Activated CD4-positive, alpha-beta T cell treated with anti-CD3 and anti-CD28 coated beads for 36 hours (primary cell): ENCODE measurements at places on chromosomes 16 and 17. TPM values are rescaled to one million over a fixed set of nuclear protein-coding genes. Genes with fewer than 3 reads are reported as not detected.

Gene MYH2
- not detected for total RNA-seq

Gene SLC4A1
- not detected for total RNA-seq

Gene KRTAP1-5
- total RNA-seq: not detected

Gene C16orf74
- 0.25 TPM for total RNA-seq

Gene ABCC12
- not detected for total RNA-seq

Gene MYO15A
- 1.1 TPM for total RNA-seq

GRCh38 chr17:60659156-60659555, 18.5 kb upstream of the BCAS3 start:
- DNase-seq: no peak

GRCh38 chr17:68351395-68351794, 60.1 kb downstream of the ARSG start:
- no peak for DNase-seq

DNA sequence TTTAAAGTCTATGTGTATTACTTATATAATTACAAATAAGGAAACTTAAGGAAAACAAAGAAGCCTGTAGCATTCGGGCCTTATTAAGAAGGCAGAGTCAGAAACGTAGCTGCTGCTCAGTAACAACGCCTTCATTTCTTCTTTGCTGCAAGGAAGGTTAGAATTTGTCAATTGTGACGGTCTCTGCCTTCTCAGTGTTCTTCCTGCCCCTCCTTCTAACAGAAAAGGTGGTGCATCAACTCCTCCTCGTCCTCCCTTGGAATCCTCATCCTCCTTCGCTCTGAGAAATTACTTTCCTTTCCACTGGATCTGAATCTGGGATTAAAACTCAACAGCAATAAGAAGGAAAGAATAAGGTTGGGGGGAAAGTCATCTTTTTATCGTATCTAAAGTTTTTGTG, 63.0 kb downstream of the VPS53 start:
- no peak for DNase-seq

GRCh38 chr17:82668024-82668630, 19.9 kb upstream of the WDR45B start:
- no peak for DNase-seq

- peak; percentile 26 for DNase-seq
Measured at GRCh38 chr17:36118477-36119353, 15.1 kb downstream of the CCL4 start.

- no peak for DNase-seq
Measured at GRCh38 chr16:84889066-84889465, 69.3 kb downstream of the CRISPLD2 start.

GRCh38 chr16:48596326-48596725, 13.7 kb downstream of the N4BP1 start:
- peak; percentile 76 for DNase-seq

DNA sequence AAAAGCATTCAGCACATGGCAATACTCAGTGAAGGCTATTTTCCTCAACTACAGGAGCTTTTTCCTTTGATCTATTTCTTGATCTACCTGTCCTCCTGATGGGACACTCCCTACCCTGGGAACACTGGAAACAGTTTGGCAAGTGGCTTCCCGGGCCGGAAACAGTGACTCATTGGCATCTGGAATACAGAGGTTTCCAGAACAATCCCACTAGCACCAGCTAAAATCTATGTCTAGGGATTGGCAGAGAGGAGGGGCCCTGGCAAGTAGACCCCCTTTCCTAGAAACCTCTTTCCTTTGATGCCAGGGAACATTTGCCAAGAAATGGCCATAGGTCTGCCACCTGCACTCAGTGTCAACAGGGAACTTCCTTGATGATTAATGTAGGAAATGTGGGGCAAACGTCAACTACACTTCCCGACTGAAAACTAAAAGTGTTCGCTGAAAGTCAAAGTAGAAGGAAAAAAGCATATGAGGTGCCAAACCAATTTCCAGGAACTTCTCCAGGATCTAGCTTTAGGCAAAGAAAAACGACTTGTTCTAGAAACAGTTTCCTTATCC, 30.4 kb upstream of the FBXW10B start:
- no peak for DNase-seq

- DNase-seq: no peak
Measured at GRCh38 chr17:13595599-13595899, 6.2 kb downstream of the HS3ST3A1 start.

DNA sequence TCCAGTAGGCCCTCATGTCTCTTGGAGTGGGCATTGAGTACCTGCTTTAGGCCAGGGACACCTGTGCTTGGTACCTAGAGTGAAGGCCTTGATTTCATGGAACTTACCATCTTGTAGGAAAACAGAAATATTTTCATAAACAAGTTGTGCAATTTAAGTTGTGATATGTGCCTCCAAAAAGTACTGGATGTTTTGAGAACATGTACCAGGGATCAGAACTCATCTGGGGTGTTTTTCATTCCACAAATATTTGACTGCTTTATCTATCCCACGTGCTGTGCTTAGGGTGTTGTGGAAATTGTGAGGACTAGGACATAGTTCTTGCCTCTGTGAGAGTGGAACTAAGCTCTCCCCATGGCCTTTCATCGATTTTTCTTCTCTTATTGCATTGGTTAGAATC, 8.8 kb downstream of the NKD1 start:
- no peak for DNase-seq

DNA sequence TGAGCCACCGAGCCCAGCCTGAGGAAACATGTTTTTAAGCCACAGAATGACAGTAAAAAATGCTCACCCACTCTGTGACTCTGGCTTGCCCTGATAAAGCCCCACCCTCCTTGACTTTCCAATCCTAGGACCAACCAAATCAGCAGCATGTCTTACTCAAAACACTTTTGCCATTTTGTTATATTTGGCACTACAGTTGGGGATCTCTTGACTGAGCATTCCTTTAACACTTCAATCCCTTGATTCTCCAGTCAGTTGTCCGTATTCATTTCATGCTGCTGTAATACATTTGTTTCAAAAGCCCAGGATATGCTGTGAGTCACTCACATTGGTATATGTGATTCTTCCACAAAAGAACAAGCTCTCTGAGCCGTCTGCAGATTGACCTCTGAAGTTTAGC, 8.2 kb downstream of the MYH3 start:
- DNase-seq: no peak

- DNase-seq: no peak
Measured at GRCh38 chr17:45846223-45846622, 1.5 kb downstream of the SPPL2C start.

DNA sequence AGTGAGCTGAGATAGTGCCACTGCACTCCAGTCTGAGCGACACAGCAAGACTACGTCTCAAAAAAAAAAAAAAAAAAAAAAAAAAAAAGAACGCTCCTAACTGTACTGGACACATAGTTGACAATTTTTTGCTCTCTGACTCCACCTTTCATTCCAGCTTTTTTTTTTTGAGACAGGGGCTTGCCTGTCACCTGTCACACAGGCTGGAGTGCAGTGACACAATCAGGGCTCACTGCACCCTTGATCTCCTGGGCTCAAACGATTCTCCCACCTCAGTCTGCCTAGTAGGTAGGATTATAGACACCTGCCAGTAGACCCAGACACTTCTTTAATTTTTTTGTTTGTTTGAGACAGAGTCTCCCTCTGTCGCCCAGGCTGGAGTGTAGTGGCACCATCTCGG, 2.6 kb upstream of the CRLF3 start:
- no peak for DNase-seq

DNA sequence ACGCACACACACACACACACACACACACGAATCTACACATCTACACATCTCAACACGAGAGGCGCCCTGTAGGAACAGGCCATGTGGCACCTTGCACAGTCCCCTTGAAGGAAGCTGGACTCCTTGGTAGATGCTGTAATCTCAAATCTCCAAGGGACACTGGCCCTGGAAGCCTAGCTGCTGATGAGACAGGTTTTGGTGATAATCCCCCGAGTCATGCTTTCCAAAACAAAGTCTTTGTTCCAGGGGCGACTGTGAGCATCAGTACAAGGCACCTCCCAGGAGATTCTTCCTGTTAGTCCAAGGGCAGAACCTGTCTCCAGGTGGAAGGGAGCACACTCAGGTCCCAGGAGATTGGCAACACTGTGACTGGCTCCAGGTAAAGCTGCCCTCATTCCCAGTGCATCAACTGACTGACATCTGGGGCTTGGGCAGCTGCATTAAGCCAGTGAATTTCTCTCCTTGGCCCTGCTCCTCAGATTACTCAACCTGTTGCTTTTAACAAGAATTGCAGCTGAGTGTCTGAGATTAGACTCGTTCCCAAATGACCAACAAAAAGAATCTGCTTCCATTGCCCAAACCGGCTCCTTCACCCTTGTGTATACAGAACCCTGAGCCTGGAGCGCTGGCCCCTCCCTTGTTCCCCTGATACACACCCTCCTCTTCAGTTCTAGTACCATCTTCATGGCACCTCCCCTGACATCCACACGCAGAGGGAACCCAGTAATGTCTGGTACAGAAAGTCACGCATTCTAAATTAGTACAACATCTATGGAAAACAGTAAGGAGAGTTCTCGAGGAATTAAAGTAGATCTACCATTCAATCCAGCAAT, 13.9 kb upstream of the TNRC6C start:
- no peak for DNase-seq

- DNase-seq: no peak
Measured at GRCh38 chr16:80831039-80831438, 26.6 kb upstream of the CDYL2 start.

DNA sequence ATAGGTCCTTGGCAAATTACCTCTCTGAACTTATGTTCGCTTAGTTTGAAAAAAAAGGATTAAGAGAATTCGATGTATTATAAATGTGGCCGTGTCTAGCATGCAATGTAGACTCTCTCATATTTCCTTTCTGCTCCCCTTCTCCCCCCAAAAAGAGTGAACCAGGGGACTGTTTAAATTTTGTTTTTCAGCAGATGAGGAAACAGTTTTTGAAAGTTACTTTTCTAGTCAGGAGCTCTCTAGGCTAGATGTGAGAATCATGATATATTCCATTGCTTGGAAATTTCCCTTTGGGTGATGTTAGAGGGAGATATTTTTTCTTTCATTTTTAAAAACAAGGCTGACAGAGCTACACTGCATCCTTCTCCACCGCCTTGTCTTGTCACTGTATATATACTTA, 1.1 kb upstream of the CDC27 start:
- no peak for DNase-seq

GRCh38 chr17:73272906-73273218, 11.2 kb upstream of the CPSF4L start:
- DNase-seq: no peak

GRCh38 chr17:65254166-65254565, 117.0 kb downstream of the RGS9 start:
- no peak for DNase-seq

- no peak for DNase-seq
Measured at GRCh38 chr16:55364811-55365210, 40.8 kb downstream of the IRX6 start.

DNA sequence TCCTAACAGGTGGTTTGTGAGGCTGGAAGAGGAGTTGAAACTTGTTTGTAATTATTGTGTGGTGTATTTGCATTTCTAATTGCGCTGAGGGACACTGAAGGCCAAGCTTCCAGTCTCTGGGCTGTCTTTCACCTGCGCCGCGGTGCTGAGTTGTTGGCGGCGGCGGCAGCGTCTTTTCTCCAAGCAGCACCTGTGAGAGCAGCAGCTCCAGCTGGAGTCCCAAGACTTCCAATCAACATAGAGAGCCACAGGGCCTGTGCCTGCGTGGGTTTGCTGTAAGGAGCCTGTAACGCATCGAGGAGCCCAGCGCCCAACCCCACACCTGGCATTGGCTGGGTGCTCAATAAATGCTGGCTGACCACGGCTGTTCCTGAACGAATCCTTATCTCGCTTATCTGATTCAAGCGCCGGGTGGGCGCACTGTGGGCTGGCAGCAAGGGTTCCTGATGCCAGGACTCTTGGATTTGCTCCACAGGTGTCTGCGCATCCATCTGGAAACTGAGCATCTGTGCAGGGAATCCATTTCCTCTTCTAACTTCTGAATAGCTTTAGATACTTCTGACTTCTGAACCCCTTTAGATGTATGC, 138.1 kb downstream of the ASIC2 start:
- DNase-seq: no peak

DNA sequence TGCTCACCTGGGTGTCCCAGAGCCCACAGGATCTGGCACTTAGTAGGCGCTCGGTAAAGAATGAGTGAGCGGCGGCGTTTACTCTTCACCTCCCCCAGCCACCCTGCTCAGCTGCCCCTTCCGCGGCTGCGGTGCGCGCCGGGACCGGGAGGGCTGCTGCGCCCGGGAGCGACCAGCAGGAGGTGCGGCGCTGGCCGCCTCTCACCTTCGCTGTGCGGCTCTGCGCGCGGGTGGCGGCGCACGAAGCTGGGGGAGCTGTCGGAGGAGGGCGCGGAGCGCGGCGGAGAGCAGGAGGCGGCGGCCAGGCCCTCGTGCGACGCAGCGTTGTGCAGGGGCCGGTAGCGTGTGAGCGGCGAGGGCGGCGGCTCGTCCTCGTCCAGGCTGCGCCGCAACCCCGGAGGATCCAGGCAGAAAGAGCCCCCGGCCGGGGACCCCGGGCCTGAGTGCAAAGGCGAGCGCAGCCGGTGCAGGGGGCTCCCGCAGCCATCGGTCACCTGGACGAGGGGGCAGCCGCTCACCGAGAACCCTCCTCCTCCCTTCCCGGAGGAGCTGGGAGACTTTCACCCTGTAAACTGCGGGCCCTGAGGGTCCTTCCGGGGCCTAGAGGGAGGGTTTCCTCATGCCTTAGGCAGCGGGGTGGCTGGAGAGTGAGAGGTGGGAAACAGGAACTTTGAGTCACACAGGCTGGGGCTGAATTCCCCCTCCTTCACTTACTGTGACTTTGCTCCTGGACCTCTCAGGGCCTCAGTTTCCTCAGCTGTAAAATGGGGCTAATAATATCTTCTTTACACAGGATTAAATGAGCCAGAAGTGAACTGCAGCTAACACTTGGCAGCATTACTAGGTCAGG, 12.5 kb downstream of the SAMD14 start:
- peak; percentile 83 for DNase-seq

DNA sequence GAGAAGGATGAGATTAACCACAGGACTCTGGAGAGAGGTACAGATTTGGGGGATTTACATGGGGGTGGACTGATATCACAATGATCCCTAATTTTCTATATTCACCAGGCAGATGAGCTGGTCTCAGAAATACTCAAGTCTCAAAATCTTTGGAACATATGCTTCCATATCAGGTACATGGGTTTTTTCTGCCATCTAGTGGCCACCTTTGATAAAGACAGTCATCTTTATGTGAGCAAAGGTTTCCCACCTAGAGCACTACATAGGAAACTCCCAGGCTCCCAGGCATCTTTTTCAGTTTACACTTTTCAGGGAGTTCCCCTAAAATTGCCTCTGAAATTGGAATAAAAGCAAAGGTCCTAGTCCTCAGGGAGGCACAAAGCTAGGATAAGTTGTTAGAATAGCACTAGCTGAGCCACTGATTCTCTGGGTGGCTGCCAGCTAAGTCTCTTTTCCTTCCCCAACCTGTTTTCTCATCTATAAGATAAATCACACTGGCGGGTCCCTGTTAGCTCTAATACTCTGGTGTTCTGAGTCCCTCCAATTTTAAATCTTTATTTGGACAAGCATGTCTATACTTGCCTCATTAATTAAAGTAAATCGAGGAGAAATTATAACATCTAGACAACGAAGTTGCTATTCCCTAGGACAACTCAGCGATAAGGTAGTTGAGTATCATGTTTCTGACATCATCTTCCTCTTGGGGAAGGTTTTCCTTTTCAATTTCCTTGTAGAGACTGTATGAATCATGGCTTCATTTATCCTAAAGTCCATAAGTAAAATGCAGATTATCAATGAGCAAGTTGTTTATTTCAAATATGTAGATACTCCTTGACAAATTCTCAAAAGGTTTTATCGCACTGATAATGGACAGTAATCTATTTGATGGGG, 19.0 kb upstream of the MON1B start:
- peak; percentile 27 for DNase-seq
